ENCODE measurements at places on chromosomes 3 and 15.

DNA sequence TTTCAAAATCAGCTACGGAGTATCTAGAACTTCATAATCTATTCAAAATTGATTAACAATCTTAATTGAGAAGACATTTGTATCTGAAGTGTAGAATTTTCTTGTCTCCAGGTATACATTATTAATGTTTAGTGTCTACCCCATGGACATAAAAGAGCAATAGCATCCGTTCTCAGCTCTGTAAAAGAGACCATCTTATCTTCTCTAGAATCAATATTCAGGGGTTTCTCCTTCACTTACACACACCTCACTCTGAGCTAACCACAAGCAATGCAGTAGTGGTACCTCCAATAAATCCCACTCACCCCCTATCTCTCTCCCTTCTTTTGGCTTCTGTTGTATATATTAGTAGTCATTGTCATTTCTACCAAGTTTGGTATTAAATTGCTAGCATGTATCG lies 16.2 kb downstream of the MBNL1 start:
- DNase-seq: no peak

GRCh38 chr3:7249493-7250076 lies 388.7 kb downstream of the GRM7 start:
- DNase-seq: no peak

GRCh38 chr3:61877359-61878138 lies 316.2 kb downstream of the PTPRG start:
- peak; percentile 8 for DNase-seq

- no peak for DNase-seq
These were observed 87.8 kb downstream of the CEMIP start for GRCh38 chr15:80866936-80867335.

GRCh38 chr3:125679258-125679657 lies 84.0 kb upstream of the OSBPL11 start:
- no peak for DNase-seq
